ENCODE measurements at places on chromosomes 7 and 10. TPM values are rescaled to one million over a fixed set of nuclear protein-coding genes. Genes with fewer than 3 reads are reported as not detected.

Gene RBM20
- total RNA-seq, result not detected

Gene GALNT17
- not detected for total RNA-seq

Gene ZNF239
- total RNA-seq, result 16.4 TPM

Gene MRLN
- total RNA-seq, result not detected

Gene SLIT1
- not detected for total RNA-seq

Gene SLC26A3
- not detected for total RNA-seq

Gene DYDC2
- not detected for total RNA-seq

Gene INMT
- not detected for total RNA-seq

Gene HABP2
- total RNA-seq, result not detected

Gene AOC1
- 0.23 TPM for total RNA-seq

Gene HOXA6
- total RNA-seq, result 2.0 TPM

Gene POMZP3
- 8.9 TPM for total RNA-seq

Gene BICC1
- total RNA-seq, result 15.6 TPM

Gene GPER1
- total RNA-seq, result 0.28 TPM

Gene CDHR3
- total RNA-seq, result 0.19 TPM

Gene SLC18A3
- total RNA-seq, result not detected

Gene CPED1
- not detected for total RNA-seq

Gene AZGP1
- 0.58 TPM for total RNA-seq

Gene CCDC172
- total RNA-seq, result not detected

Gene SLC16A9
- 0.54 TPM for total RNA-seq

Gene C10orf105
- not detected for total RNA-seq

Gene TMEM26
- not detected for total RNA-seq

- H3K27me3 ChIP-seq, result no peaks in the 10 kb centered on the region
- DNase-seq, result no peak
- H3K4me1 ChIP-seq, result no peaks in the 10 kb centered on the region
- H3K27ac ChIP-seq, result no peak overlapping the region
Observed at GRCh38 chr10:3563298-3563697, 221.7 kb downstream of the KLF6 start.

- H3K4me3 ChIP-seq, result no peak overlapping the region
- H3K27me3 ChIP-seq, result no peaks in the 10 kb centered on the region
- no peaks in the 10 kb centered on the region for H3K36me3 ChIP-seq
- DNase-seq, result no peak
Observed at GRCh38 chr10:70756700-70757360, 28.3 kb downstream of the TBATA start.

DNA sequence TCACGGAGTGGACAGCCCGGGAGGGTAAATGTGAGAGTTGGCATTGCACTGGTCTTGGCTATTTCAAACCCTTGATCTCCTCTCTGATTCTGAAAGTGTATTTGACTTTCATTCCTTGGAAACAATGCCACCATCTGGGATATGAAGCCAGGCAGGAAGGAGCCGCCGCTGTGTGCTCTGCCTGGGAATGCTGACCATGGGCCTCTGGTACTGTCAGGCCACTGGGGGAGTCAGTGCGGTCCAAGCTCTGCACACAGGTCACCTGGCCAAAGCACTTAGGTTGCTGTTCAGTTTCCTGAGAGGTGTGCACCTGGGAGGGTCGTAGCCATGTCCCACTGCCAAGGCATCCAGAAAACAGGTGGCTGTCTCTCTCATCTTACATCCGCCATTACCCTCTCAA, 68.5 kb upstream of the SHH start:
- no peaks in the 10 kb centered on the region for H3K36me3 ChIP-seq
- no peak for DNase-seq
- no peaks in the 10 kb centered on the region for H3K27me3 ChIP-seq
- H3K4me3 ChIP-seq, result no peak overlapping the region
- peaks cover 12% of the 10 kb centered on the region for H3K4me1 ChIP-seq
- no peak overlapping the region for H3K27ac ChIP-seq

- no peak for DNase-seq
- H3K27me3 ChIP-seq, result no peaks in the 10 kb centered on the region
- no peak overlapping the region for H3K4me3 ChIP-seq
- peaks cover 28% of the 10 kb centered on the region for H3K36me3 ChIP-seq
- H3K27ac ChIP-seq, result no peak overlapping the region
- no peaks in the 10 kb centered on the region for H3K4me1 ChIP-seq
Observed at GRCh38 chr7:75546237-75547015, 54.3 kb downstream of the SPDYE5 start.

GRCh38 chr7:80135309-80136104, 876 bp downstream of the GNAI1 start:
- H3K36me3 ChIP-seq, result peaks cover 11% of the 10 kb centered on the region
- H3K27ac ChIP-seq, result peak overlapping the region; percentile 95
- no peaks in the 10 kb centered on the region for H3K27me3 ChIP-seq
- peaks cover 37% of the 10 kb centered on the region for H3K4me1 ChIP-seq
- DNase-seq, result peak; percentile 40

- no peaks in the 10 kb centered on the region for H3K4me1 ChIP-seq
- DNase-seq, result no peak
- no peak overlapping the region for H3K4me3 ChIP-seq
- no peaks in the 10 kb centered on the region for H3K36me3 ChIP-seq
Observed at GRCh38 chr10:86130737-86131475, 235.7 kb downstream of the GRID1 start.

- no peaks in the 10 kb centered on the region for H3K27me3 ChIP-seq
- no peak overlapping the region for H3K4me3 ChIP-seq
Observed at GRCh38 chr10:124646483-124647352, 97.5 kb downstream of the FAM53B start.

GRCh38 chr10:48604991-48605508, at the start of gene ARHGAP22:
Gene ARHGAP22, minus strand, starts transcription at chr10:48605073. Its CDS starts 277 bp downstream, at chr10:48604796.
- H3K4me1 ChIP-seq, result peaks cover 28% of the 10 kb centered on the region
- peak within 1 kb of the TSS; percentile 80 for H3K4me3 ChIP-seq
- no peak within 1 kb of the TSS for H3K27ac ChIP-seq
- H3K36me3 ChIP-seq, result no peaks in the 10 kb centered on the region
- DNase-seq, result peak; percentile 51

GRCh38 chr10:21530641-21531040, 3.4 kb upstream of the MLLT10 start:
- H3K4me1 ChIP-seq, result peaks cover 6% of the 10 kb centered on the region
- H3K27ac ChIP-seq, result peak overlapping the region; percentile 97
- H3K27me3 ChIP-seq, result no peaks in the 10 kb centered on the region
- peaks cover 4% of the 10 kb centered on the region for H3K36me3 ChIP-seq
- DNase-seq, result peak; percentile 22

DNA sequence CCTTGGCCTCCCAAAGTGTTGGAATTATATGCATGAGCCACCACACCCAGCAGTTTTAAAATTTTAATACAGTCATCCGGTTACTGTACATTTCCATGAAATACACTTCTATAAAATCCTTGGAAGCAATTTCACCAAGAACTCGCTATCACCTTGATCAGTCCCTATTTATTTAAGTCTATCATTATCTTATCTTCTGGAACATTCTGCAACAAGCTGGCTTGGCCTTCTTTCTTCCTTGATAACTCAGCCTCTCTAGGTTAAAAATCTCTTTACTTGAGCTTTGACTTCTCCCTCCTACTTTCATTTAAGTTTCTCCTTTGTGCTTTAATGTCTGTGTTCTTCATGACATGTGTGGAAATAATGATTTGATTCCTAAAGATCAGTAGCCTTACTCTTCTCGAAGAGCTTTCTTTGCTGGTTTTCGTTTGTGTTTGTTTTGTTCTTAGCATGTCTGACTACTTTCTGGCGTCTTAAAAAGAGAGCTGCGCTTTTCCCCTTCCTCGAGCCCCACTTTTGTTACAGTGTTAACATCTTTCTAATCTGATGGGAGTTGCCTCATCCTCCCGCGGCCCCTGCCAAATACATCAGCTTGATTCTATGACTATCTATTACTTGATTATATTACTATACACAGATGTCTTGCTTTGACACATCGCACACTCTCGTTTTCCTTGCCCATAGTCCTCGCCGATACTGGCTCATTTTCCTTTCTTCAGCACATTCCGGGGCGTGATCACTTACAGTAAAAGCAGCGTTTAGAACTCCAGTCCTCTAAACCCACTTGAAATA, 11.1 kb upstream of the CALML5 start:
- H3K36me3 ChIP-seq, result no peaks in the 10 kb centered on the region
- DNase-seq, result no peak
- H3K27ac ChIP-seq, result no peak overlapping the region
- no peak overlapping the region for H3K4me3 ChIP-seq
- H3K4me1 ChIP-seq, result peaks cover 8% of the 10 kb centered on the region

GRCh38 chr10:132101529-132101928, 35.8 kb downstream of the JAKMIP3 start:
- no peak overlapping the region for H3K4me3 ChIP-seq
- H3K4me1 ChIP-seq, result peaks cover under 1% of the 10 kb centered on the region
- no peak overlapping the region for H3K27ac ChIP-seq
- DNase-seq, result no peak
- peaks cover 33% of the 10 kb centered on the region for H3K27me3 ChIP-seq

- H3K36me3 ChIP-seq, result no peaks in the 10 kb centered on the region
- H3K27ac ChIP-seq, result no peak overlapping the region
- no peaks in the 10 kb centered on the region for H3K27me3 ChIP-seq
- H3K4me1 ChIP-seq, result peaks cover 5% of the 10 kb centered on the region
- DNase-seq, result no peak
Observed at GRCh38 chr10:116870949-116871348, 21.6 kb downstream of the ENO4 start.

DNA sequence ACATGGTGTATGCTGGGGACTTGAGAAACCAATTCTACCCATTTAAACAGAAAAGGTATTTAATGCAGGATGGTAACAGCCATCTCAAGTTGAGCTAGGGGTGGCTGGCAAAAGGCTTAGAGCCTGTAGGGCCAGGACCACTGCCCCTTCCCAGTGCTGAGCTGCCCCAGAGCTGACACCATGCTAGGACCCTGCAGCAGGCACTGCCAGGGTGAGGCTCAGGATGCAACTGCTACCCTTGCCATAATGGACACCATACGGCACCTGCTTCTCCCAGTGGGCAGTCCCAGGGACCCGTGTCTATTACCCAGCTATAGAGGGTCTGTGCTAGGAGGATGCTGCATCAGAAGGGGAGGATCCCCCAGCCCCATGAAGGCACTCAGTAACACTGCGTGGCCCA, 160.7 kb upstream of the ADCY1 start:
- H3K27me3 ChIP-seq, result peaks cover 27% of the 10 kb centered on the region
- H3K4me1 ChIP-seq, result no peaks in the 10 kb centered on the region
- H3K36me3 ChIP-seq, result no peaks in the 10 kb centered on the region
- DNase-seq, result no peak
- H3K27ac ChIP-seq, result no peak overlapping the region

DNA sequence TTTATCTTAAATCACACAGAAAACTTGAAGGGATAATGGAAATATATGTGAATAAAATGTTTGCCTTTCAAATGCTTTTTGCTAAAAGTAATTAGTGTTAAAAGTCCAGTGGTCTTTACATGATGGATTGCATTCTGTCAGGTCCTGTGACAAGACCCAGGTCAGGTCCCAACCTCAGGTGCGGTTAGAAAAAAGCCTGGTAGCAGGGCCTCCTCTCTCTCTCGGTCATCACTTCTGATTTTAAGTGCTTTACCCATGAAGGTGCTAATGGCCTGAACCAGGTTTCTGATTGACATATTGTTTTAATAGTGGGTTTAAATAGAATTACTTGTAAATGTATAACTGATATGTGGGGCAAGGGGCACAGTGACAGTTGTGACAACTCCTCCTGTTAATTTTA, 736.3 kb downstream of the POM121L12 start:
- H3K4me1 ChIP-seq, result no peaks in the 10 kb centered on the region
- peaks cover 7% of the 10 kb centered on the region for H3K36me3 ChIP-seq
- no peak overlapping the region for H3K27ac ChIP-seq
- DNase-seq, result no peak

GRCh38 chr7:69166979-69167516, 431.2 kb upstream of the AUTS2 start:
- H3K4me3 ChIP-seq, result no peak overlapping the region
- no peaks in the 10 kb centered on the region for H3K36me3 ChIP-seq
- no peak for DNase-seq
- H3K27ac ChIP-seq, result no peak overlapping the region
- no peaks in the 10 kb centered on the region for H3K27me3 ChIP-seq

GRCh38 chr7:33813331-33813730, 92.0 kb upstream of the BMPER start:
- no peak overlapping the region for H3K4me3 ChIP-seq
- H3K27ac ChIP-seq, result no peak overlapping the region
- no peaks in the 10 kb centered on the region for H3K27me3 ChIP-seq

DNA sequence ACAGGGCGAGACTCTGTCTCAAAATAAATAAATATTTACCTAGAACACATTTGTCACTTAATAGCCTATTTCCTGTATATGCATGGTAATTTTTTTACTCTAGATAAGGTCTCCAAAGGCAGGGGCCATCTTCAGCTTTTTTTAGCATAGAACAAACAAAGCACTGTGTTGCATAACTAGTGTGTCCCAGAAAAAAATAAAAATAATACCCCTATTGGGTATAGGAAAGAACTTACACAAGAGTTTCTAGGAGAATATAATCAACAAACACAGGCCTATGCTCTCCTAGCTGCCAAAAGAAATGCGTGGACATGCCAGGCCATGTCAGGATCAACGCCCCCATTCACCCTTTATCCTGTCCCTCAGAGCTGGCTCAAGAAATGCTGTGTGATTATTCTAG, 103.6 kb downstream of the PARD3 start:
- H3K27ac ChIP-seq, result peak overlapping the region; percentile 3
- DNase-seq, result peak; percentile 59
- no peaks in the 10 kb centered on the region for H3K27me3 ChIP-seq
- peaks cover 26% of the 10 kb centered on the region for H3K4me1 ChIP-seq

DNA sequence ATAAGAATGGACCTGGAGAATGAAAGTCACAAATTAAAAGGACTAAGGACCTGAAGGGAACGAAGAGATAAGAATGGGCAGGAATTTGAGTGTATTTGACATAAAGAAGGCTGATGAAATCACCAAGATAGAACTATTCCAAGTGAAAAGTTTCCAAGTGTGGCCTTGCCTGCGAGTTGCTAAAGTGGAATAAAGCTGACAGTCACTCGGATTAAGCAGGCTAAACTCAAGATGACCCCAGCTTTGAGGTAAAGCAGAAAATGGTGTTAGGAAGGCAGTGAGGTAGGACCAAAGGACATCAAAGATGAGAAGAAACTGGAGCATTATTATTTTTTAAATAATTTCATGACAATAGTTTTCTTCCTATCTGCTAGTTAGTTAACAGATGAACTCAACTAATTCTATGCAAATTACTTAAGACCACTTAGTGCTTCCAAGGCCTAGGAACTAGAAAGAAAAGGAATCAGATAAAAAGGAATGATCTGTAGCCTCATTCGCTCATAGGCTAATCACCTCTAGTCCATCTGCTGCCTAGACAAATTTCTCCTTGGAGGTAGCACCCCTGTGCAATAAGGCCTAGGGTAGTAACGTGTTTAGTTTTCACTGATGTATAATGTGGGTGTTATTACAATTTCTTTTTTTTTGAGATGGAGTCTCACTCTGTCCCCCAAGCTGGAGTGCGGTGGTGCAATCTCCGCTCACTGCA, 34.5 kb downstream of the EZH2 start:
- no peak for DNase-seq
- no peaks in the 10 kb centered on the region for H3K36me3 ChIP-seq
- peaks cover 14% of the 10 kb centered on the region for H3K4me1 ChIP-seq
- peak overlapping the region; percentile 7 for H3K27ac ChIP-seq
- no peak overlapping the region for H3K4me3 ChIP-seq

DNA sequence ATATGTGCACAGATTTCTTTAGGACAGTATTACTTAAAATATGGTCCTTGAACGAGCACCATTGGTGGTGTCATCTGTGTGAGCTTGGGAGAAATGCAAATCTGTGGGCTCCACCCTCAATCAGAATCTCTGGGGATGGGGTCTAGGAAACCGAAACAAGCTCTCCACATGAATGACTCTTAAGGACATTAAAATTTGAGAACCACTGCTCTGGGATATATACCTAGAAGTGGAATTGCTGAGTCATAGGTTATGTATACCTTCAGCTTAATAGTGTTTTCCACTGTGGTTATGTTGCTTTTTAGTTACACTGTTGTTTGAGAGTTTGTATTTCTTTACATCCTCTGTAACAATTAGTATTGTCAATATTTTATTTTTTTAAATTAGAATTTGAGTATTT, 24.0 kb downstream of the ZNRF2 start:
- peaks cover 21% of the 10 kb centered on the region for H3K4me1 ChIP-seq
- H3K36me3 ChIP-seq, result no peaks in the 10 kb centered on the region
- H3K27me3 ChIP-seq, result no peaks in the 10 kb centered on the region

Measured in MCF 10A (cell line).